ENCODE measurements at places on chromosomes 16 and 17. TPM values are rescaled to one million over a fixed set of nuclear protein-coding genes. Genes with fewer than 3 reads are reported as not detected.

NUPR1 gene
- total RNA-seq: not detected

- no peak overlapping the region for H3K27ac ChIP-seq
- H3K4me1 ChIP-seq: peaks cover 12% of the 10 kb centered on the region
- H3K36me3 ChIP-seq: no peaks in the 10 kb centered on the region
- no peaks in the 10 kb centered on the region for H3K27me3 ChIP-seq
- no peak for DNase-seq
- no peak overlapping the region for H3K4me3 ChIP-seq
Observed at GRCh38 chr16:87682852-87683399, 80.6 kb downstream of the JPH3 start.

CMTM2 gene
- total RNA-seq: 0.82 TPM

MYH1 gene
- not detected for total RNA-seq

AGRP gene
- total RNA-seq: not detected

- DNase-seq: peak; percentile 58
- no peak overlapping the region for H3K4me3 ChIP-seq
- peaks cover 30% of the 10 kb centered on the region for H3K36me3 ChIP-seq
- H3K4me1 ChIP-seq: peaks cover 34% of the 10 kb centered on the region
- no peaks in the 10 kb centered on the region for H3K27me3 ChIP-seq
- H3K27ac ChIP-seq: peak overlapping the region; percentile 63
Observed at GRCh38 chr17:17808706-17809432, 27.9 kb downstream of the SREBF1 start.

- peaks cover 11% of the 10 kb centered on the region for H3K4me1 ChIP-seq
- peaks cover 21% of the 10 kb centered on the region for H3K36me3 ChIP-seq
- H3K27me3 ChIP-seq: no peaks in the 10 kb centered on the region
- H3K4me3 ChIP-seq: no peak overlapping the region
- peak; percentile 80 for DNase-seq
Observed at GRCh38 chr17:38322156-38322779, 21.5 kb downstream of the GPR179 start.

DNA sequence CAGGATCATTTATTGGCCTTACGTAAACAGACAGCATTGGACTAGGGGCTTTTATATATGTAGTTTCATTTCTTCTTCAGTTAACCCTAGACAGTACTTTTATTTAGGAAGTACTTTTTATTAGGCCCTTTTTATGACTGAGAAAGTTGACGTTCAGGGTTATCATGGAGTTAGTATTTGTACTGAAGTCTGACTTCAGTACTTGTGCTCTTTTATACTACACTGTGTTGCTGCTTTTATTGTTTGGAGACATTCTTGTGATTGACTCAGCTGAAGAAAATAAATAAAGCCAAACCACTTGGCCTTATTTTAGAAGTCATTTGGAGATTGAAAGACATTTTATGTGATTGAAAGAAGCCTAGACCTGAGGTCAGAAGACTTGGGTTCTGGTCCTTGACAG is 6.9 kb downstream of the LIG3 start:
- no peaks in the 10 kb centered on the region for H3K27me3 ChIP-seq
- H3K4me1 ChIP-seq: peaks cover 32% of the 10 kb centered on the region
- H3K36me3 ChIP-seq: peaks cover 52% of the 10 kb centered on the region

GRCh38 chr17:76079956-76080767 is 1.2 kb downstream of the ZACN start:
- peaks cover 24% of the 10 kb centered on the region for H3K4me1 ChIP-seq
- peaks cover 13% of the 10 kb centered on the region for H3K36me3 ChIP-seq
- no peak for DNase-seq
- H3K27me3 ChIP-seq: peaks cover 42% of the 10 kb centered on the region

DNA sequence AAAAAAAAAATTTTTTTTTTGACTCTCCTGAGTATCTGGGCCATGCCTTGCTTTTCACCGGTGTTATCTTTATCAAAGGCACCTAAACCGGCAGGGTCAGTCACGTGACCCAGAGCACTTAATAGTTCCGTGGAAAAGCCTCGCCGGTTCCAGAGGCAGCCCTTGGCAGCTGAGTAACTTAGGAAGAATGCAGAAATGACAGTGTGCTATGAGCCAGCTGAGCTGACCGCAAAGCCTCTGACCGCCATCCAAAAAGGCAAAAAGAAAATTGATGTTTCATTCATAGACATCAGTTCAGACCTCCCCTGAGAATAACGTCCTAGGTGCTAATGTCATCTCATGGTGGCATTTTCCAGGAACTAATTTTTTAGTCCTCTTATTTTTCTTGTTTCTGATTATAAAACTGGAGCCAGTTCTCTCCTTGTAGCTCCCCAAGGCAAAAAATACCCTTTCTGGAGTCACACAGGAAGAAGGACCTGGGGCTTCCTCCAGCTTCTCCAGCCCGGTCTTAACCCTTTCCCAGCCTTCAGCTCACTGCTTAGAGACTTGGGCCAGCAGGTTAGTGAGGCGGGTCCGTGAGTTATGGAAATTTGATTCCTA is 122.6 kb downstream of the SOCS1 start:
- H3K27me3 ChIP-seq: no peaks in the 10 kb centered on the region
- H3K27ac ChIP-seq: no peak overlapping the region
- no peak overlapping the region for H3K4me3 ChIP-seq
- peaks cover 91% of the 10 kb centered on the region for H3K4me1 ChIP-seq
- peaks cover 75% of the 10 kb centered on the region for H3K36me3 ChIP-seq
- DNase-seq: no peak

DNA sequence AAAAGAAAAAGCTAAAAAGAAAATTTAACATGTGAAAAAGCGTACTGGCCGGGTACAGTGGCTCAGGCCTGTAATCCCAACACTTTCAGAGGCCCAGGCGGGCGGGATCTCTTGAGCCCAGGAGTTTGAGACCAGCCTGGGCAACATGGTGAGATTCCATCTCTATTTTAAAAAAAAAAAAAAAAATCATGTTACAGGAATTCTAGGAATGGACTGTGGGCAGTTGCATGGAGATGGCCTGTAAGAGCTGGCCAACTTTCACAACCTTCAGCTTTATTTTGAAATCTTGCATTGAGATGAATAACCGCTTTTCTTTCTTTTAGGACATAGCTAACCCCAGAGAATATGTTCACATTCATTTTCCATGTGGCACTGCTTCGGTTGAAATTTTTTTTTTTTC is 8.2 kb upstream of the CIAO3 start:
- peaks cover 2% of the 10 kb centered on the region for H3K27me3 ChIP-seq
- no peak for DNase-seq
- no peaks in the 10 kb centered on the region for H3K4me1 ChIP-seq
- H3K36me3 ChIP-seq: no peaks in the 10 kb centered on the region
- H3K27ac ChIP-seq: no peak overlapping the region
- H3K4me3 ChIP-seq: no peak overlapping the region

NHERF2 gene
- total RNA-seq: 1.4 TPM
